ENCODE measurements at places on chromosomes 12 and 14.

GRCh38 chr12:70255311-70255710 is 12.1 kb downstream of the CNOT2 start:
- DNase-seq = no peak

DNA sequence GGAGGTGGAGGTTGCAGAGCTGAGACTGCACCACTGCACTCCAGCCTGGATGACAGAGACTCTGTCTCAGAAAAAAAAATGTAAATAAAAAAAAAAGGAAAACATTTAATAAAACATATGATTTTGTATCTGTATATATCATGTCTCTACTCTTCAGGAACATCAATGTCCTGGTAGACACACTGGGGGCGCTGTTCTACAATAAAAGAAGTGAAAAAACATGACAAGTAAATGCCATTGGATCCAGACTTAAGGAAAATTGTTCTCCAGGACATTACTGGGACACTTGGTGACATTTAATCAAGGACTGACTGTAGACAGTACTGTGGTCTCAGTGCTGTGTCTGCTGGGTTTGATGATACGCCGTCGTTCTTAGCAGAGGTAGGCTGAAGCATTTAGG is 15.5 kb upstream of the KLC1 start:
- DNase-seq = no peak

GRCh38 chr14:45135156-45135555 is 574 bp upstream of the FANCM start:
- no peak for DNase-seq

DNA sequence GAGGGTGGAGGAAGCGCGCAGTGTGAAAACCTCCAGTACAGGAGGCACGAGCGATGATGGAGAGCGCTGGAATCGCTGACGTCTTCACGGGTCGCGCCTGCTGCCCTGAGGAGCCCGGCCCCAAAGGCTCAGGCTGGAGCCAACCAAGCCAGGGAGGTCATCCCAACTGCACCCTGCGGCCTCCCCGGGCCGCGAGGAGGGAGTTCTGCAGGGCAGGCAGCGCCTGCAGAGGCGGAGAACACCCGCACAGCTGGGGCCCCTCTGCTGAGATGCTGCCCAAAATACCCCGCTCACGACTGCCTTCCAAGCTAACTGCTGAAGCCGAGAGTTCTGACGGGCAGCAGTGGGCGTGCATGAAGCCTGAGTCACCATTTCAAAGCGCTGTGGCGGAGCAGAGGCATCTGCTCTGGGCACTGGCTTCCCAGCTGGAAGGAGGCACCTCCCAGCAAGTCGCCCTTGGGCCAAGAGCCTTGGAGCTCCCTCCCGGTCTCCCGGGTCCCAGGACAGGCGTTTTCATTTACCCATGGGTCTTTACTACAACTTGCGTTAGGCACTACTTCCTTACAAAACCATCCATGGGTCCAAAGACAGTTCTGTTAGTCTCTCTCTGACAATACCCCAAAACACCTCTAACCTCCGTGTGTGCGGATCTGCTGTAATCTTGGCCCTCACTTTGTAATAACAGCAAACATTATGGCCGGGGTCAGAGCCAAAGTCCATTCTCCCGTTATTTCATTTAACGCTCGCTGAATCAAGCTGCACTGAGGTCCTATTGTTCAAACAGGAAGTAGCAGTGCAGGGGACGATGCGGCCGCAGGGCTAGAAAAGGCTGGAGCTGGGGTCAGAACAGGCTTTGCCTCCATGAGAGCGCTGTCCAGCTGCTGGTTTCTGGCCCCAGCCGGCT is 60.1 kb upstream of the RIMBP2 start:
- DNase-seq = peak; percentile 67

- DNase-seq = no peak
Observed at GRCh38 chr12:18521461-18521860, 216.4 kb downstream of the PLCZ1 start.

DNA sequence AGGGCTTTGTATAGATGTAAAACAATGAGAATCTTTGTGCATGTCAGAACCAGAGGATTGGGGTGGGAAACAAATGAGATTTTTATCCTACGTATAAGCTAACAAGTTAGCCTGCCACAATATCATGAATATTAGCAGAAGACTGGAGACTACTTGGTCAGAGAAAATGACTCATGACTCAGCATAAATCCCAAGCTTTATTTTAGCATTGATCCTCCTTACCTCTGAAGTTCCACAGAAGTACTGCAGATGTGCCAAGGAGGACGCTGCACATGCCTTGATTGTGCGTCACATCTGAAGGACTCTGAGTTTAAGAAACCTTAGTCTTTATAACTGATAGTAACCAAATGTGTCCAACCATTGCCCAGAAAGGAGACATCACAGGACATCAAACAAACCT is 234.0 kb upstream of the RPL10L start:
- no peak for DNase-seq

DNA sequence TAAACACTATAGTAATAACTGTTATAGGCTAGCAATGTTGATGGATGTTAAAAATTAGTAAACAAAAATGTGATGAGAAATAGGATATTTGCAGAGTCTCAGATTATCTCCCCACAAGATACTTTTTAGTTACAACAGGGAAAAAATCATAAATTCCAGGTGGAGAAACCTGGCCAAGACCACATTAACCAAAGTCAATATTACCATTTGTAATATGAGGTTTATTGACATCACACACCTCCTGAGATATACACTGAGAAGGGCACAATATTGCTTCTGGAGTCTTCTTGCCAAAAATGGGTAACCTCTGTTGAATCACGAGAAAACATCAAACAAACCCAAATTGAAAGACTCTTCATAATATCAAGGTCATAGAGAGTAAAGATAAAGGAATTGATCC is 72.3 kb upstream of the AMIGO2 start:
- no peak for DNase-seq

DNA sequence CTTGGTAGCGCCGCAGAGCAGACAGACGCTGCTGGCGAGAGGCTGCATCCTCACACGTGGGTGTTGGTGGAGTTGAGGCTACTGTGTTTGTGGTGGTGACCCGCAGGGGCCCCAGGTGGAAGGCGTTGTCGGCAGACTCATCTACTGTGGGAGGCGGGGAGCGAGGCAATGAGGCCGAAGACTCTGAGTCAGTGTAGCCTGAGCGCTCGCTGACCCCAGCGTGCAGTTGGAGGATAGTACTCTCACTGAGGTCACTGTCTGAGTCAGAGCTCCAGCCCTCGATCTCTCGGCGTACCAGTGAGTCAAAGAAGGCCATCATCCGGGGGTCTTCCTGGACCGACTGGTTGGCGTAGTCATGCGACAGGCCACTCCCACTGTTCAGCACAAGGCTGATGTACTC is 76.0 kb upstream of the ACTN1 start:
- DNase-seq = no peak

DNA sequence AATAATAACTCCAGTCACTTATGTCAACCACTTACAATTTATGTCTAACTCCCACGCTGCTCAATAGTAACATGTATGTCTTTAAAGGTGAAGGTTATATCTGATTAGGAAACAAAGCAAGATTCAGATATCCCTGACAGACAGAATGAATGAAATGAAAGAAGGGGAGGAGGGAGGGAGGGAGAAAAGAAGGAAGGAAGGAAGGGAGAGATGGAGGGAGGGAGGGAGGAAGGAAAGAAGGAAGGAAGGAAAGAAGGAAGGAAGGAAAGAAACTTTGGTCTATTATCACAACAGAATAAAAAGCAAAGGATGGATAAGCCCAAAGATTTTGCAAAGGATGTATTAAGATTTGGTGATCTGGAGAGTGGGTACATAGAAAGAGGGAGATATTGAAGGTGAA is 433.3 kb downstream of the PRKD1 start:
- no peak for DNase-seq

DNA sequence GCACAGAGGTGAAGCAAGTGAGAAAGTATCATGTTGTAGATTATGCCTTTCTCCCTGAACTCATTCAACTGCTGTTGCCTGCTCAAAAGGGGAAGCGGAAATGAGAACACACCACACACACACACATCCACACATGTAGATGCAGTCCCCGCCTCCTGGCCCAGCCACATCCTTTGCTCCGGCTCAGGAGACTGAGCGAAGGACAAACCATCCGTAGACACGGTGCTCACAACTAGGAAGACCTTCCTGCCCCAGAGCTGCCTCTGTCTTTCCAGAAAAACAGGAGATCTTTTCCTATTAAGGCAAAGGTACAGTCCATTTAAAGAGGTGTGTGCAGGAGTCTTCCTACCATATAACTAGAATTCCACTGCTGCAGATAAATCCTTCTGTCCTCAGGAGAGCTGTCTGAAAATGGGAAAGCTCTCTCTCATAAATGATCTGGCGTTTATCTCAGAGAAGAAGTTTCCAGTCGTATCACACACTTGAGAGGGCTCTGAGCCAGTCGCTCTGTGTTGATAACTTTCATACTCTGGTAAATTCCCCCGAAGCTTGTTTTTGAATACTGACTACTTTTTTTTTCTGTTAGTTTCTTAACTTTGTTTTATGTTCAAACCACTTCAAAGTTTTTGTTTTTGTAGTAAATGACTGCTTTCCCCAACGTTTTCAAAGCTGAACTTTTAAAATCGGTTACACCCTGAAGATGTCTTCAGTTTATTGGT is at the start of gene TESPA1:
Gene TESPA1, minus strand, starts transcription at position 105 of the 719 bp plus-strand sequence. CDS start 10,200 bp downstream, outside the sequence.
- no peak for DNase-seq

- DNase-seq = no peak
Observed at GRCh38 chr12:4047421-4047820, 174.2 kb upstream of the PARP11 start.

- DNase-seq = no peak
Observed at GRCh38 chr14:78143489-78144145, 26.6 kb upstream of the NRXN3 start.

DNA sequence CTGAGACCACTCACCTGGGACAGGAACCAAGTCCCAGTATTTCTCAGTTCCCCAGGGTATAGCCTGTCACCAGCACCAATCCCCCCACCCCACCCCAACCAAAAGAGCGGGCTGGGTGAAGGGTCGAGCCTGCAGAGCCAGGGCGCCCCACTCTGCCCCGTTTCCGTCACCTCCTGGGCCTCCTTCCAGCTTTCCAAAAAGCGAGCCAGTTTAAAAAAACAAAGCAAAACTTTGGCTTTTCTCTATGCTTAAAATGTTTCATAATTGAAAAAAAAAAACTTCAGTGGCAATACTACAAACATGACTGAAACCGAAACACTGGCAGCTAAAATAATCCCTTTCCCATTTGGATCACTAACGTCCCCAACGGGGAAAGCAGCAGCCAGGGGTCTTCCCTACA is 7.5 kb downstream of the CAMKK2 start:
- peak; percentile 59 for DNase-seq

DNA sequence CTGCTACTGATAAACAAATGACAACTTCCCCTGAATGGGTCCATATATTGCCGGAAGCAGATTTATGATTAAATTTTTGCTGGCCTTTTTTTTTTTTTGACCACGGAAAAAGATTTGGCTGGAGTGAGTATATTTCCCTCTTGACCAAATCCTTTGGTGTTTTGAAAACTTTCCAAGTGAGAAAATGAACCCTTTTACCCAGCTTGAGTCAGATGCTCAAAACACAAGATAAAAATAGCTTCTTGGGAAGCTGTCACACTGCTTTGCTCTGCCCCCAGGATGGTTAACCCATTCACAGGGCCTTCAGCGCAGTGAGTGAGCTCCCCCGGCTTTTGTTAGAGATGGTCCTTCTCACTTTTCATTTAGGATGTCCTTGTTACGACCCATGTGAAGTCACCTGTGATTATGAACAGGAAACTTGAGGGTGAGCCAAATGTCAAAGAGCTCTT is 224.3 kb downstream of the PELI2 start:
- no peak for DNase-seq

DNA sequence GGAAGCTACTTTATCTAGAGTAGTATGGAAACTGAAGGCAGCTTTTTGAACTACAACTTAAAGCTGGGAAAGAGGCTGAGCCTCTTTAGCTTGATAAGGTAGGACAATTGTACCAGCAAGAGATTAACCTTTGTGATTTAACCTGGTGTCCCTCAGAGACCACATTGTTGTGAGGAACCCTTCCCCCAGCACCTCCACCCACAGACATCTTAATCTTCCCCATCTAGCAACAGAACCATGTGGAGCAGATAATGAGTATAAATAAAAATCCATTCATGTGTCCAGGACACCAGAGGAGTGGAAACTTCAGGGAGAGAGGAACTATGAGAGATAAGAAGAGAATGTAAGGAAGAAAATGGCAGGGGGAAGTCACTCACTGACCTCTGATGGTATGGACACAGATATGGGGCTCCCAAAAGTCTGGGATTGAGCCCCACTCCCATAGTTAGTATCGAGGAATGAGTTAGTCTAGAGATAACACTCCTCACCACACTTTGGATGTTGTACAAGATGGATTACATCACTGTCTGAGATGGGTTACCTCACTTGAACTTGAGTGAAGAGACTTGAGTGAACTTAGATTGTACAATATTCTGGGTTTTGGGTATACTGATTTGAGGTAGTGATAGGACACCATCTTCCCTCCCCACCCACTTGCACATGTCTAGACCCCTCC is 33.9 kb upstream of the SLC38A2 start:
- no peak for DNase-seq

GRCh38 chr12:131283191-131283861 is 329.6 kb downstream of the ADGRD1 start:
- DNase-seq = no peak

Measured in left hindlimb (tissue), 1 donor.